ENCODE measurements at places on chromosomes 4 and X. TPM values are rescaled to one million over a fixed set of nuclear protein-coding genes. Genes with fewer than 3 reads are reported as not detected.

GRCh38 chr4:176746846-176747245, 45.9 kb downstream of the VEGFC start:
- no peak overlapping the region for H3K27ac ChIP-seq
- no peak for DNase-seq
- no peaks in the 10 kb centered on the region for H3K36me3 ChIP-seq
- no peak overlapping the region for H3K4me3 ChIP-seq
- no peaks in the 10 kb centered on the region for H3K27me3 ChIP-seq

DNA sequence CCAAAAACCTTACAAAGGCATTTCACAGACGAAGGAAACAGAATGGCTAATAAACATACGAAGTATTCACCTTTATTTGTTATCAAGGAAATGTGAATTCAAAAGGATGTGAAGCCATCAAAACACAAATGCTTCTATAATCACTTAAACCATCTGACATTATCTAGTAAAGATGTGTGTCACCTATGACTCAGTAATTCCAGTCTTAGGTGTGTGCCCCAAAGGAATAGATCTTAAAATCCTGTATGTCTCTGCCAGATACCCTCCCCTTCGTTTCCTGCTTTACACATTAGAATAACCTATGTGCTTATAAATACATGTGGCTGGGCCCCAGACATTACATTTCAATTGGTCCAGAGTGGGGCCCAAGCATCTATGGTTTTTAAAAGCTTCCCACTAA, 41.8 kb upstream of the CEP135 start:
- peaks cover 13% of the 10 kb centered on the region for H3K36me3 ChIP-seq
- no peaks in the 10 kb centered on the region for H3K4me1 ChIP-seq
- no peak overlapping the region for H3K4me3 ChIP-seq
- H3K27me3 ChIP-seq: no peaks in the 10 kb centered on the region
- no peak overlapping the region for H3K27ac ChIP-seq

- H3K27me3 ChIP-seq: no peaks in the 10 kb centered on the region
- H3K36me3 ChIP-seq: no peaks in the 10 kb centered on the region
- H3K4me3 ChIP-seq: no peak overlapping the region
- no peak for DNase-seq
- H3K27ac ChIP-seq: no peak overlapping the region
These were observed 152.8 kb downstream of the RASL11B start for GRCh38 chr4:53014881-53015280.

- H3K4me1 ChIP-seq: no peaks in the 10 kb centered on the region
- no peak overlapping the region for H3K27ac ChIP-seq
- no peak for DNase-seq
- no peak overlapping the region for H3K4me3 ChIP-seq
These were observed 78.4 kb downstream of the FAM9B start for GRCh38 chrX:8955511-8955910.

DNA sequence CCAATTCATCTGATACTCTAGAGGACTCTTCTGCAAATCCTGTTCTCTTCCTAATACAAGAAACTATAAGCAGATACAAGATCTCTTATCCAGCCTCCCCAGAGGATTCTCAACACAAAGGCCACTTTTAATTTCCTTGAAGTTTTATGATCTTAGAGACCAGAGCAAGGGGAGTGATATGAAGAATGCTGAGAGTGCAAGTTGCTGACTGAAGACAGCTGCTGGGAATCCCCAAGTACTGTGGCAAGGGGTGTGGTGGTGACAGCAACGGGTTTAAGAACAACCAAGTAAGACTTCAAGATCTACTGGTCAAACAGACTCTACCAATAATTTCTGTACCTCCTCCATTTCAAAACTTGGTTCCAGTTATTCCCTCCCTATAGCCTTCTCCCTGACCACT, 7.0 kb downstream of the AMMECR1 start:
- no peak overlapping the region for H3K27ac ChIP-seq
- H3K36me3 ChIP-seq: no peaks in the 10 kb centered on the region
- H3K4me1 ChIP-seq: peaks cover 3% of the 10 kb centered on the region

- no peaks in the 10 kb centered on the region for H3K36me3 ChIP-seq
- H3K4me3 ChIP-seq: no peak overlapping the region
- no peak for DNase-seq
- H3K27me3 ChIP-seq: no peaks in the 10 kb centered on the region
These were observed 190.0 kb upstream of the EMCN start for GRCh38 chr4:100707786-100708185.

- peak; percentile 86 for DNase-seq
- peak overlapping the region; percentile 72 for H3K4me3 ChIP-seq
- H3K27me3 ChIP-seq: no peaks in the 10 kb centered on the region
- H3K27ac ChIP-seq: peak overlapping the region; percentile 97
These were observed 739 bp downstream of the LARP1B start for GRCh38 chr4:128061566-128062536.

DNA sequence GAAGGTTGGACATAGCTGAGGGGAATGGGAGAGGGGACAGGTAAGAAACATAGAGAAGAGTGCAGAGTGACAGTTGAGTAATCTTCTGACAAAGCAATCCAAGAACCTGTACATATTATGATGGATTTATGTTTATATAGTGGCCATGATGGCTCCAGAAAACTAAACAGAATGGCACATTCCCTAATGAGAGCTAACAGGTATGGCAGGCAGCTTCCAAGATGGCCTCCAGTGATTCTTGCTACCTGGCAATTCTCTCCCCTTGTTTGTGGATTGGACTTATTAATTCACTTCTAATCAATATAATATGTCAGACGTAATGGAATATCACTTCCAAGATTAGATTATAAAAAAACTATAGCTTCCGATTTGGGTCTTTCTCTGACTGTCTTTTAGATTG, 359.5 kb downstream of the DTHD1 start:
- H3K4me1 ChIP-seq: no peaks in the 10 kb centered on the region
- no peaks in the 10 kb centered on the region for H3K27me3 ChIP-seq
- H3K27ac ChIP-seq: no peak overlapping the region
- DNase-seq: no peak
- no peaks in the 10 kb centered on the region for H3K36me3 ChIP-seq
- no peak overlapping the region for H3K4me3 ChIP-seq

- no peak overlapping the region for H3K27ac ChIP-seq
- no peaks in the 10 kb centered on the region for H3K27me3 ChIP-seq
- H3K36me3 ChIP-seq: no peaks in the 10 kb centered on the region
- H3K4me1 ChIP-seq: peaks cover 3% of the 10 kb centered on the region
These were observed 144.6 kb upstream of the NOCT start for GRCh38 chr4:138870737-138871554.

DNA sequence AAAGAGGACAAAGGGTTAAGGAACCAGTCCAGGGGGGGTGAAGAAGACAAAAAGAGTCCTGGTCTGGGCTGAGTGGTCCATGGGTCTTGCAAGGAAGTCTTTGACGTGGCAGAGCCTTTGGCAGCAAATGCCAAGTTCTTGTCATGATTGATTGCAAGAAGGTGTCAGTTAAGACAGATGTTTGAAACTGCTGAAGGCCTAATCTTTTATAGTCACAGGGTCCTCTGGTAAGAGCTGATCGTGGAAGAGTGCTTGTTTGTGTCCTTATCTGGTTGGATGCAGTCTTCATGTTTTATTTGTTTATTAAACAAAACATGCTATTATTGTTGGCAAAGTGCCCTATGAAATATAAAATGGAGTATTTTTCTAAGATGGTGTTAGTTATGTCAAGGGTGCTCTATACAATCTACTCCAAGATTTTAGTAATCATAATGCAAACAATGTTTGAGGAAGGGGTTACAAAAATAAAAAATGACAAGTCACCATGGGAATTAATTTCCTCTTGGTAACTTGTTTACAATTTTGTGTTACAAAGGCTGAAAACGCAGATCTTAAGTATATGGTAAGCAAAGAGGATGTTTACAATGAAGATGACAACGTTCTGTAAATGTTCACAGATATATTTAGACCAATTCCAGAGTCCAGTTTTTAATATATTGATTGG, 85.9 kb downstream of the MAGED4 start:
- no peaks in the 10 kb centered on the region for H3K4me1 ChIP-seq
- H3K36me3 ChIP-seq: no peaks in the 10 kb centered on the region
- no peak overlapping the region for H3K27ac ChIP-seq

DNA sequence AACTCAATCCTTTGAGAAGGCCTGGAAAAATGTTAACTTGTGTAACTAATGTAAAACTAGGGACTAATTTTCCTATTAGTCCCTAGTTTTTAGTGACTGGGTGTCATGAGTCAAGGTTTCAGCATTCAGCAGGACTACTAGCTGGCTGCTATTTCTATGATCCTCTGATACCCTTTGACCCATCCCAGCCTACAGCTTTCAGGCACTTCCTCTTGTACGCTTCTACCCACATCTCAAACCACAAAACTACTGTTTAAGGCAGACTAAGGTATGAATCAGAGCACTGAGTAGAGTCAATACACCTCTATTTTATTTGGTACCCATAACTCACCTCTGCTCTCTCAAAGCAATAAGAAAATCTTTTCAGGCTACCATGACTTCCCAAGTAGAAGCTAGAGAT, 809.6 kb downstream of the PDHA2 start:
- no peaks in the 10 kb centered on the region for H3K36me3 ChIP-seq
- no peak overlapping the region for H3K4me3 ChIP-seq

- no peak overlapping the region for H3K27ac ChIP-seq
- DNase-seq: no peak
- H3K4me3 ChIP-seq: no peak overlapping the region
- no peaks in the 10 kb centered on the region for H3K36me3 ChIP-seq
These were observed 66.7 kb upstream of the EOLA2 start for GRCh38 chrX:150005027-150005426.

DNA sequence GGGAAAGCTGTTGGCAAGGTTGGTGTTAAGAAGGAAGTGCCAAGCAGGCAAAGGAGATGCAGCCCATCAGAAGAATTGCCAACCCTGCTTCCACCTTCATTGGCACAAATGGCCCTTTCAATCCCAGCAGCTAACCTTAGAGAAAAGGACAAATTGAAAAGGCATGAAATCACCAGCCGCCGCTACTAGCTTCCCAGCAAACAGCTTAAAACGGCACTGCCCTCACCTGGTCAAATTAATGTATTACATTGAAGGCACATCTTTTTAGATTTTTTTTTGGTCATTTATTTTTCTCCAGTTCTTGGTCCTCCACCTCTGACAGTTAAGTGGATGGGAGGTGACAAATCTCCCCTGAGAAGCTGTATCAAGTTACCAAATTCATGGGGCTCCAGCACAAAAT, 51.0 kb upstream of the NHSL2 start:
- no peak for DNase-seq
- no peaks in the 10 kb centered on the region for H3K36me3 ChIP-seq
- no peak overlapping the region for H3K27ac ChIP-seq
- H3K4me3 ChIP-seq: no peak overlapping the region

- DNase-seq: no peak
- H3K4me3 ChIP-seq: no peak overlapping the region
- H3K36me3 ChIP-seq: no peaks in the 10 kb centered on the region
- H3K27me3 ChIP-seq: no peaks in the 10 kb centered on the region
These were observed 108.0 kb downstream of the ANAPC4 start for GRCh38 chr4:25485104-25485503.

GRCh38 chr4:139665690-139666529, at the start of gene MGST2:
Gene MGST2, plus strand, starts transcription at chr4:139665819. Its CDS starts 201 bp downstream, at chr4:139666020.
- H3K4me1 ChIP-seq: peaks cover 18% of the 10 kb centered on the region
- H3K36me3 ChIP-seq: no peaks in the 10 kb centered on the region
- H3K27ac ChIP-seq: peak within 1 kb of the TSS; percentile 88
- H3K27me3 ChIP-seq: no peaks in the 10 kb centered on the region
- DNase-seq: peak; percentile 86

DNA sequence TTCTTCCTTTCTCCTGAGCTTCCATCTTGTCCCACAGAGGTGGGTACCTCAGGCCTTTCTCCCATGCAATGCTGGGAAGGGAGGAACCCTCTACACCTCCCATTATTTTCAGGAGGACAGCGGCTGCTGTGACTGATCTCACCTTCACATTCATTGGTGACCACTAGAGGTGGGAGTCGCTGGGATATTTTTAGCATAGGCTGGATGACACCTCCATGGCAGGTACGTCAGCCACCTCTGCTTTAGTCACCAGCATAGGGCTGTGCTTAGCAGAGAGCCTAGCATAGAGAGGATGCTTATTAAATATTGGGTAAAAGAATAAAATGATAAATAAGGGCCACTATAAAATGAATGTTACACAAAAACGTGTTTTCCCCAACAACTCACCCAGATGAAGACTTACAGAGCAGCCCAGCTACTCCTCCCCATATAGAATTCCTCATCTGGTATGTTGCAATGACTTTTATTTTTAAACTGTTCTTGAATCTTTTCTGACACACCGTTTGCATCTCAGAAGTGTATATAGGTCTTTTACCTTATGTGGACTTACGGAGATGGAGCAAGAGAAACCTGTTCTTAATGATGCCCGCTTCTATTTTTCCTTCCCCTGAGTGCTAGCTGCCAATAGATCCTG, 60.9 kb upstream of the SORBS2 start:
- no peak overlapping the region for H3K4me3 ChIP-seq
- DNase-seq: no peak

- H3K36me3 ChIP-seq: peaks cover 63% of the 10 kb centered on the region
- H3K27ac ChIP-seq: no peak overlapping the region
- H3K4me1 ChIP-seq: no peaks in the 10 kb centered on the region
- DNase-seq: no peak
- no peak overlapping the region for H3K4me3 ChIP-seq
These were observed 67.5 kb upstream of the RAB33B start for GRCh38 chr4:139386421-139386820.

DNA sequence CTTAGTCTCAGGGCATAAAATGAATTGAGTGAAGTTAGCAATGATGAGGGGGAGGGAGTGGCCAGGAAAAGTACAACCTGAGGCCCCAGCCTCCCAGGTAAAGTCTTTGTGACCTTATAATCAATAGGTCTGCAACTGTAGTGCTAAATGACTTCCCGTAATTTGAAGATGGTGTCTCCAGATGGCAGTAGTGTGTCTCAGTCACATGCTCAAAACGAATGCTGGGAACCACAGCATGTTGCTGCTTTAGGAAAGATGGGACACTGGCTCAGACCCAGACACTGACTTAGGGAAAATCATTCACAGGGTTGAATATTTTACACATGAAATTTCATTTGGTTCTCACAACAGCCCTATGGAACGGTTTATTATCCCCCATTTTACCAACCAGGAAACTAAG, 10.3 kb downstream of the SRPX2 start:
- DNase-seq: no peak
- H3K36me3 ChIP-seq: no peaks in the 10 kb centered on the region
- H3K4me1 ChIP-seq: peaks cover 4% of the 10 kb centered on the region
- no peak overlapping the region for H3K27ac ChIP-seq
- no peak overlapping the region for H3K4me3 ChIP-seq

DNA sequence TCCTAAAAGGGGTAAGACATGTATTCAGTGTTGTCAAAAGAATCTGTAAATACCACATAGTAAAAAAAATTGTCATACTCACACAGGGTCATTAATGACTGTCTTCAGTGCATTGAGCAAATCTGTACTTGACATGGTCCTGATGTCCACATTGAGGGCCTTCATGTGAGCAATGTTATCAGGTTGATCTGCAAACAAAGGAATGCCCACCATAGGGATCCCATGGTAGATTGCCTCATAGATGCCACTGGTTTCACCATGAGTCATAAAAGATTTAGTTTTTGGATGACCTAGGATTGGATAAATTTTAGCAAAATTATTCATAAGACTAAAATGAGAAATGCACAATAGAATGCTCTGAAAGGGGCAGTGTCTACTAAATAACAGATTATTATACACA, 38.1 kb upstream of the UGT2B15 start:
- H3K27ac ChIP-seq: no peak overlapping the region
- no peaks in the 10 kb centered on the region for H3K4me1 ChIP-seq

SLITRK4 gene
- total RNA-seq: 0.58 TPM

SPANXN3 gene
- total RNA-seq: not detected

RHOXF2B gene
- not detected for total RNA-seq

NWD2 gene
- total RNA-seq: not detected

SLC2A9 gene
- 19.0 TPM for total RNA-seq

KLHL2 gene
- total RNA-seq: 44.3 TPM

CFP gene
- 14.9 TPM for total RNA-seq

STARD8 gene
- 39.4 TPM for total RNA-seq

All from upper lobe of right lung (tissue), 1 donor.